ENCODE measurements at places on chromosomes 7 and 10.

GRCh38 chr10:96413151-96413787 lies 54.5 kb upstream of the OPALIN start:
- DNase-seq = no peak

GRCh38 chr7:99011706-99012404 lies 132.1 kb downstream of the SMURF1 start:
- no peak for DNase-seq

- DNase-seq = no peak
These were observed 274.0 kb downstream of the FRMD4A start for GRCh38 chr10:14056610-14057332.

DNA sequence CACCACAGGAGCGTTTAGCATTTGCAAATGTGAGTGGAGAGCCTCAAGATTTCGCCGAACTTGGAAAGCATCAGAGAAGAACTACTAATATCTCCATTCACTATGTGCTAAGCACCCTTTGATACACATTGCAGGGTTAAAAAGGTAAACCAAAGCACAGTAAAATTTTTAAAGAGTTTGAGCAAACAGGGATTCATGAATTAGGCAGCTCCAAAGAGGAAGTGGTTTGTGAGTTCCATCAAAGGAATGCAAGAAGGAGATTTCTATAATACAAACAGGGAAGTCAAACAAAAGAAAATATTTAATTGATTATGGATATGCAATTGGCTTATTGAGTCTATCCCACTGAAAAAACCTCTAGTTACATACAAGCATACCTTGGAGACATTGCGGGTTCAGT lies 81.1 kb upstream of the TMEM72 start:
- no peak for DNase-seq

DNA sequence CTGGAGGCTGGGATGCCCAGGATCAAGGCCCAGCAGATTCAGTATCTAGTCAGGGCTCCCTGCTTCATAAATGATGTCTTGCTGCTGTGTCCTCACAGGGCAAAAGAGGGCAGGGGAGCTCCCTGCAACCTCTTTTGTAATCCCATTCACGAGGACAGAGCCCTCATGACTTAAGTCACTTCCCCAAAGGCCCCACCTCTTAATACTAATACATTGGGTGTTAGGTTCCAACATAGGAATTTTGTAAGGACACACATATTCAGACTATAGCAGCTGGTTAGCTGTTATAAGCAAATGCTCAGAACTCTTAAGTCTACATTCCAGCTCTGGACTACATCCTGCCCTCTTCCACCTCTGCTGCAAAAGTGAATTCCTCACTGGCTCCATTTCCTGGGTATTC lies 63.0 kb downstream of the VOPP1 start:
- DNase-seq = no peak

GRCh38 chr7:101630591-101630990 lies 1.5 kb upstream of the MYL10 start:
- no peak for DNase-seq

GRCh38 chr7:3371601-3372000 lies 70.5 kb downstream of the SDK1 start:
- DNase-seq = no peak

GRCh38 chr10:117454502-117454901 lies 79.3 kb upstream of the PDZD8 start:
- no peak for DNase-seq

DNA sequence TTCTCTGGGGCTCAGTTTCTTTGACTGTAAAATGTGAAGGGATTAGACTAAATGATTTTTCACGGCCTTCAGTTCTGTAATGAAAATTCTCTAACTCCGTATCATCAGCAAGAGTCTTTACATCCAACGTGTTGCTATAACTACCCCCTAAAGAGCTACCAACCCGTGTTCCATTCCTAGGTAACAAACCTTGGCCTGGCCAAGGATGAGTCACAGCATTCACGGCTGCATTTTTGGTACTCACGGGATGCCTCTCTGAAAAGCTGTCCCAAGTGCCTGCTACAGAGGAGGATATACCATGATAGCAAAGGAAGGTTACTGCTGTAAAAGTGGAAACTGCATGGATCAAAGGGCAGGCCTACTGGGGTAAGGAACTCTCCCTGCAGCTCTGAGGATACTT lies 5.9 kb downstream of the LRRC4 start:
- DNase-seq = no peak

DNA sequence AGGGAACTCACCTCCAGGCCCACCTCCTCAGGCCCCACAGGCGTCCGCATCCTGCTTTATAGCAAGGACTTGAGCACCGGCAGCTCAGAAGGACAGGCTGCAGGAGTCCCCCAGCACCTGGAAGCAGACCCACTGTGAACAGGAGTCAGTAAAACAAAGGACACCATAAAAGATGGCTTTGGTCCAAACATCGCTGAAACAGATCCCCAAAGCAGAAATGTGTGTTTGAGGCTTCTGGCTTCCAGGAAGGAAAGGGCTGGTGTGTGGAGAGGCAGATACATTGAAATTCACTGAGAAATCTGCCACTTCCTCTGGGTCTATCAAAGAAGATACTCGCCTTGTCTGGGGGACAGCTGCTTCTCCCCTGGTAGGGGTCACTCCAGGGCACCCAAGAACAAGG lies 286.2 kb downstream of the PLXNA4 start:
- DNase-seq = no peak

- DNase-seq = no peak
These were observed 30.4 kb downstream of the CNTNAP2 start for GRCh38 chr7:146146831-146147486.

- no peak for DNase-seq
These were observed 21.2 kb downstream of the GRID1 start for GRCh38 chr10:86345296-86345858.

DNA sequence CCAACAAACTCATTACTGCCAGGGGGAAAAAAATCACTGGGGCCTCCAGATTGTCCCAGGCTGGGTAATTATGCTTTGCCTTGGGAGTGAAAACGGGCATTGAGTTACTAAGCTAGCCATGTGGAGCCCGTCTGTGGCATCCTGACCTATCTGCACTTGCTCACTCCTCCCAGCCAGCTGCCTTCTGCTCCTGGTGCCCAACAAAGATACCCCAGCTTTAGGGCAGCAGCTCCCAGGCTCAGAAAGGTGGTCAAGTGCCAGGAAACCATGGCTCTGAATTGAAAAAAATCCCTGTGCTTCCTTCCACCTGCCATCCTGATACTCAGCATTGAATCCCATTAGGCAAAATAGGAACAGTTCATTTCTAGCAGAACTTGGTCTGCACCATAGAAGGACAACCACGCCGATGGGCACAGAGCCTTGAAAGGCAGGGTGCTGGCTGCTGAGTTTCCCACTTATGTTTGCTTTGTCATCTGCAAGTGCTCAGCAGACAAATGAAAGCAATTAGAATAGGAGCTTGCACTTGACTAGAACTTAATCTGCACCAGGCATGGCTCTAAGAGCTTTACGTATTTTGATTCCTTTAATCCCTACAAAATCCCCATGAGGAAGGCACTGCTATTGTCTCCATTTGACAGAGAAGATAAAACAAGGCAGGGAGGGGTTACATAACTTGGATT lies 42.8 kb downstream of the HSPA12A start:
- no peak for DNase-seq

DNA sequence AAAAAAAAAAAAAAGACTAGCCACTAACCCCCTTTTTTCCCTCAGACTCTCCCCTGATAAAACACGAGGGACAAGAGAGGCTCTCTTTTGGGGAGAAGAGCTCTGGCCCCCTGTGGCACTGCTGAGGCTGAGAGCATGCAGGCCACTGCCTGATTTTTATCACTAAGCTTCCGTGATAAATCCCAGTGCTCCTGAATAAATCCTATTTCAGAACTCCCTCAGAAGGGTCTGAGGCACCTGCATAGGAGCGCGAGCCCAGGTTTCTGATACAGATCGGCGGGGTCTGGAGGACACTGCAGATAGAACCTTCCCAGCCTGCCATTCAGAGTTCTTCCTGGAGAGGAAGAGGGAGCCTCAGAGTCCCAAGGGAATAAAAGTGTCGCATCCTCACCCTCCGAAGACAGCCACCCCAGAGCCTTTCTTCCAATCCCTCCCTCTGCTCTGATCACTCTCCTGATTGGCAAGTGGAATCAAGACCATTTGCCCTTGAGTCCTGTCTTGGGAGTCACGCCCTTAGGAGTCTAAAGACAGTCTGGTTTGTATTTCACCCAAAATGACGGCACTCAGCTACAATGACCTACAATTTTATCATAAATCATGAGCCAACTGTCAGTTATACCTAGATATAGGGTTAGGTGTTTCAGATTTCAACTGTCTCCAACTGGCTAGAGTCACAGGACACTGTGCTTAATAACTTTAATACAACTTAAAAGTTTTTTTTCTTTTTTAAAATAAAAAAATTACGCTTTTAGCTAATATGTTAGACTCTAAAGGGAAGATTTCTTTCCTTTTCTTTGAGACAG lies 153.5 kb downstream of the RNF216 start:
- DNase-seq = no peak

DNA sequence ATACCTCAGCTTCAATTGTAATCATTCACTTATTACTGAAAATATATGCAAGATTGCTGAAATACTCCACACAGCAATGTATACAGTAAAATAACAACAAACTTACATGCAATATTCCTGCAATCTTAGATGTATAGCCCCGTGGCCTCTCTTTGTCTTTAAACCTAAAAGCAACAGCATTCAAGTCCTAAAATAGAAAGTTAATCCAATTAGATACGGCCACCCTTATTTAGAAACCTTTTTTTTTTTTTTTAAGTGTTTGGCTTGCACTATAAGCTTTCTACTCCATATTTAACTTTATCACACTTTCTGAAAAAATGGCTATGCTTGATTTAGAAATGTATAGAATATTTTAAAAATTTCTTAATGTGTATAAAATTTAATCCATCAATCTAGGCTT lies 67.6 kb downstream of the IDE start:
- DNase-seq = no peak

GRCh38 chr7:81150951-81151361 lies 232.1 kb upstream of the SEMA3C start:
- no peak for DNase-seq

DNA sequence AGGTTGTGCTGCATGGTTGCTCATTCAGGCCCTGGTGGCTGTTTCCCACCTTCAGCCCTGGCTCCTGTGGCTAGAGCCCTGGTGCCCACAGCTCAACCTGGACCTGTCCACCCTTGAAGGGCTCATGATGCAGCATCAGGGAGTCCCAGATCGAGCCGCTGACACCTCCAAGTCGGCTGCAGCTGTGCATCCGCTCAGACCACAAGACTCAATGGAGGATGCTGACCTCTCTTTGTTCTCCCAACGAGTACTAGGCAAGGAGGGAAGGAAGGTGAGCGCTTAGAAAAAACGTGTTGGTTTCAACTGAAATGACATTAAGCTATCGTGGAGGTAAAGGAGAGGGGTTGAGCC lies 9.5 kb upstream of the C10orf95 start:
- no peak for DNase-seq

DNA sequence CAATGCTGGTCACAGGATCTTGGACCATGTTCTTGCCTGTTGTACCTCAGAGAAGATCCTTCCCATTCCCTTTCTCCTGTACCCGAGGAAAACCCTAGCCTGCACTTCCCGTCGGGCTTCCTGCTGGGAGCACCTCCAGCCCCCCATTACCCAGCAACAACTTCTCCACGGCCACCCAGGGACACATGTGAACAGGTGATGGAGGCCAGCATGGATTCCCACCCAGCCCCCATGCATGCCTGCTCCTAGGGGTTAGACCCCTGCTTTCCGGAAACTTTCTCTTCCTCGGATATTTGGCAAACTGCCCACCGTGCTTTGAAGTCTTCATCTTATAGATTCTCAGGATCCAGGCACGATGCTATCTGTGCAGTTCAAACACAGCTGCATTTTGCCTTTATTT lies 67.3 kb downstream of the CALML3 start:
- DNase-seq = no peak

- no peak for DNase-seq
These were observed 71.1 kb downstream of the ATAD1 start for GRCh38 chr10:87746911-87747310.

DNA sequence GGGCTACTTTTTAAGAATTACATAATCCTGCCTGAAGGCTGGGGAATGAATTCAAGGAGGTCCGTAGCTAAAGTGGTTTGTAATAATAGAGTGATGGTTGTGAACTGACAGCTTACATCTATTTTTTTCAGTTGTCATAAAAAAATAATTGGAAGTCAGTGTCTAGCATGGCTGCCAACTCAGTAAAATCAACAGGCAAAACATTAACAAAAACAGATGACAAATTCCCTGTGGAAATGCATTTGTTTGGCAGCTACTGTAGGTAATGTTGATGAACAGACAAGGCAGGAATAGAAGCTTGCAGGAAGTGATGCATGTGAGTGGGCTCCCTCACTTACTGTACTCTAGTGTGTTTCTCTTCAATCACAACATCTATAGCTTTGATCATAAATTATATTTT lies 766.0 kb upstream of the POT1 start:
- no peak for DNase-seq

DNA sequence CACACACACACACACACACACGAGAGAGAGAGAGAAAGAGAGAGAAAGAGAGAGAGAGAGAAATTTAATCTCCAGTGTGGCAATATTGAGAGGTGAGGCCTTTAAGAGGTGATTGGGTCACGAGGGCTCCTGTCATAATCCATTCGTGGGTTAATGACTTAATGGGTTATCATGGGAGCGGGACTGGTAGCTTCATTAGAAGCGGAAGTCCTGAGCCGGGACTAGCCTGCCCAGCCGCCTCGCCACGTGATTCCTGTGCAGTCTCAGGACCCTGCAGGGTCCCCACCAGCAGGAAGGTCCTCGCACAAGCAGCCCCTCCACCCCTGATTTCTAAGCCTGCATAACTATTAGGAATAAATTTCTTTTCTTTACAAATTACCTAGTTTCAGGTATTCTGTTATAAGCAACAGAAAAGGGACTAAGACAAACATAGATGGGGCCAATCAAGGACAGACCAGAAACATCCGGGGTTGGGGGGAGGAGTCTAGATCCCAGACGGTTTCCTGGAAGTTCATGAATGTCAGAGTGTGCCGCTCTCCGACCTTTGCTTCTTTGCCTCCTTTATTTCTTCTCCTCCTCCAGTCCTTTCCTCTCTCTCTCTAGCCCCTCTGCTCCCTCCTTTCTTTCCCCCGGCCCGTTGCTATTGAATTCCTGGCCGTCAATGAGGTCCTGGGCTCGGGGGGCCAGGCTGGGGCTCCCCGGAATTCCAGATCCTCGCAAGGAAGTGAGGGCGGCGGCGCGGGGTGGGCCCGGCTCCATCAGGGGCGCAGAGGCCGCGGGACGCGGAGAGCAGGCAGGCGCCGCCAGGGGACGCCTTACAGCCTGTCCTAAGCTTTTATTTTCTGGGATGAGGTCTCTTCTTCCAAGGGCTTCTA lies 146.8 kb downstream of the CYP26A1 start:
- no peak for DNase-seq

DNA sequence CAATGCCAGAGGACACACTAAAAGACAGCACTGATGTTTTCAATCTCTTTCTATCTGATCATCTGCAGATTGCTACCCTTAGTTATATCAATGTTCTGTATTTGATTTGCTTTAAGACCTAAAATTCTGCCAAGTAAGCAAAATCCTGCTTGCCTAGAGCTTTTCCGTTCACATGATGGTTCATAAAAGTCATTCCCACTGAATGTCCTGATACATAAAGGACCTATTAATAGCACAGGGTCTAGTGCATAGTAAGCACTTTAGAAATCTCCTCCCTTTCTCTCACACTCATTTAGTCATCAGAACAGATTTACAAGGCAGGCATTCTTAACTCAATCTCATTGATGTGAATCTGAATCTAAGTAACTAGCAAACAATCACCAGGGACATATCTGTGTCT lies 68.8 kb downstream of the PCGF5 start:
- no peak for DNase-seq
